ENCODE measurements at places on chromosomes 7 and 10.

GRCh38 chr7:68235937-68236336 is 1239.3 kb downstream of the TYW1 start:
- no peak for DNase-seq

DNA sequence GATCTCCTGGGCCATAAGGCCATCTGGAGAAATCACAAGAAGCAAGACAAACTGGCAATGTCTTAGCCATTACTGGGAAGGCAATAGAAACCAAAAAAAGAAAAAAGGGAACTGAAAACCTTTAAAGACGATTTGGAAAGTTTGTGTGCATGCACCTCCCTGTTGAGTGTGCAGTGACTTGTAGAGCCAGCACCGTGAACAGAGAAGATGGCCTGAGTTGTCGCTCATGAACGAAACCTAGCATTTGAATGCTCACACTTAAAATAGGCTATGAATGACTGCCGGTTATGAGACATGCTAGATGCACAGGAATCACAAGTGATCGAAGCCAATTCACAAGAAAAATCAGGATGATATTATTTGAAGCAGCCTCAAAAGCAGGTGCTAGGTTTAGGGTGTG is 151.3 kb upstream of the ADO start:
- no peak for DNase-seq

- DNase-seq: no peak
These were observed 39.8 kb downstream of the RCC1L start for GRCh38 chr7:75033826-75034225.

GRCh38 chr10:31769564-31769963 is 159.1 kb downstream of the ARHGAP12 start:
- DNase-seq: peak; percentile 83

DNA sequence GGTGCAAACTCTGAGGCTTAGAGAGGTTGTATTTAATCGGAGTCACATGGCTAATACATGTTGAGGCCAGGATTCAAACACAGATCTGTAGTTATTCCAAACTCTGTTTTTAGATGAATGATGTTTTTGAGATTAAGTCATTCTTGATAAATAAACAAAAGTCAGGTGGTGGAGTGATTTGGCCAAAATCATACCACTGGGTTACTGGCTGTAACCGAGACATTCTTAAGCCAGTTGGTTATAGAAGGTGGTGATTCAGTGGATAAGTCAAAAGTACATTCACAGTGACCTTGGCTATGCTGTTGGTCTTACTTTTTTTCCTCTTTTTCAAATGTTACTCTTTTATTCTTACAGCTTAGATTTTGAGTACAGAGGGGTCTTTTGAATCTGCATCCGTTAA is 361.4 kb downstream of the KIF20B start:
- DNase-seq: peak; percentile 81

GRCh38 chr10:61452151-61452651 is 980 bp downstream of the TMEM26 start:
- DNase-seq: no peak

DNA sequence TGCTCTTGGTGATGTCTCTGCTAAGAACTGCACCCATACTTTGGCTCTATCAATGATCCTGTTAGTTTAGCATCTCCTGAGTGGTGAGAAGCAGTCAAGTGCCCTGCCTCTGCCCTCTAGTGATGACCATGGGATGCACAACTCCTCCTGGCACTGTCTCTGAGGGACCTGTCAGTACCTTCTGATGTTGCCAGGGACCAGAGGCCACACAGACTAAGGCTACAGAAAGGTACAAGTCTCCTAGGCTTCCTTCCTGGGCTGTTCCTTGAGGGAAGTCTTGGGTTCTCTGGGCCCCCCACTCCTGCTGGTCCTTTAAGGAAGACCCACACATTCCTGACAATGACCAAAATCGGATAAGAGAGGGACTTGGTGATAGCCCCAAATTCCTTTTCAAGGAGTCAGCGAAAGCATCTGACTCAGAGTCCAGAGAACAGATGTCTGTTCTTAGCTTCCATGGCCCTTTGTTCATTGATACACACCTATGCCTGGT is 15.3 kb downstream of the NKX2-3 start:
- DNase-seq: peak; percentile 64

GRCh38 chr7:105766421-105767073 is 109.9 kb downstream of the ATXN7L1 start:
- DNase-seq: no peak

- DNase-seq: peak; percentile 47
These were observed 4.4 kb upstream of the LUC7L2 start for GRCh38 chr7:139355320-139355719.

GRCh38 chr7:144987686-144988085 is 151.8 kb upstream of the TPK1 start:
- DNase-seq: peak; percentile 1

Measured in HCEC 1CT (cell line).